Amniotic stem cell (primary cell): ENCODE measurements at places on chromosomes 13 and 19.

GRCh38 chr13:24187185-24187584 lies 26.7 kb downstream of the SPATA13 start:
- DNase-seq = no peak

- DNase-seq = peak; percentile 5
These were observed 3.4 kb downstream of the ZNF430 start for GRCh38 chr19:21023901-21024300.

DNA sequence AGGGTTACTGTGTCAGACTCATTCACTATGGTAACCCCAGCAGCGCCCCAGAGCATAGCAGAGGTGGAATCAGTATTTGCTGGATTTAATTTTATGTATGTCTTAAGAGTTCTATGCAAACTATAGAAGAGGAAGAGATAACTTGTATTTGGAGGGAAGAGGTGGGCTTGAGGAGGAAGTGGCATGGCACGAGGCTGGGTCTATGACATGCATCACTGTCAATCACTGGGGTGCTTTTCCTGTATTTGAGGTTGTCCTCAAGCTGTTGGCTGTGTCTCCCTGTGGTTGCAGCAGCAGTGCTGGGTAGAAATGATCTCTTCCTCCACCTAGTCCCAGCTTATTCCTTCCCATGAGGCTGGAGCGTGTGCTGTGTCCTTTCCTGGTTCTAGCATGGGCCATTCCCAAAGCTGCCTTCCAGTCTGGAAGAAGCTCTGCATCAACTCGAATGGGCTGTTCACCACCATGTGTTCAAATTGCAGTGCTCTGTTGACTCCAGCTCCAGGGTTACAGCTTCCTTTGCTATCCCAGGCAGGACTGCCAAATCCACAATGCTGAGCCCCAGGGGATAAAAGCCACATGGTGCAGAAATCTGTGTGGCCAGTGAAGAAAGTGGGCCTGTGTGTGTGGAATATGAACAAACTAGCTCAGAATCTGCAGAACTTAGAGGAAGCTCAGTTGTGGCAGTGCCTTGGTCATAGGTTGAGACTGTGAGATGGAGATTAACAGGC lies 73.1 kb upstream of the MTIF3 start:
- no peak for DNase-seq

GRCh38 chr13:92745258-92745657 lies 481.3 kb upstream of the GPC6 start:
- DNase-seq = no peak

- no peak for DNase-seq
These were observed 94.1 kb upstream of the SLC7A1 start for GRCh38 chr13:29689548-29689947.

DNA sequence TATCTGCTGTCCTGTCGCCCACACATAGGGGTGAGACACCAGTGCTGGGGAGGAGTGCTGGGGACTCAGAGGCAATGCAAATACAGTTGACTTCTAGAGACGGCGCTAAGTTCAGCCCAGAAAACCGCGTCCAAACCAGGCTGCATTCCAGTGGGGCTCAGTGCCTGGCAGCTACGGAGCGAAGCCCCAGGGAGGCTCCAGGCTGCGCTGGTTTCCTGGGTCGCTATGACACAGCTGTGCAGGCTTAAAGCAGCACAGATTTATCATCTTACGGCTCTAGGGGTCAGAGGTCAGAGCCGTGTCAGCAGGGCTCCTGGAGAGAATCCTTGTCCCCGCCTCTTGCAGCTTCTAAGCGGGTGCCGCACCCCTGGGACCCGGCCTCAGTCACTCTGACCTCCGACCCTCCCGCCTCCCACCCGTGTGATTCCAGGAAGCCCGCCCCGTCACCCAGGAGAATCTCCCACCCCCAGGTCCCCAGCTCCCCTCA lies 61.6 kb downstream of the ANKRD10 start:
- DNase-seq = no peak

- no peak for DNase-seq
These were observed 1169.0 kb downstream of the DIAPH3 start for GRCh38 chr13:58994777-58995176.

- no peak for DNase-seq
These were observed 77.7 kb downstream of the ZNF726 start for GRCh38 chr19:23992348-23992747.

DNA sequence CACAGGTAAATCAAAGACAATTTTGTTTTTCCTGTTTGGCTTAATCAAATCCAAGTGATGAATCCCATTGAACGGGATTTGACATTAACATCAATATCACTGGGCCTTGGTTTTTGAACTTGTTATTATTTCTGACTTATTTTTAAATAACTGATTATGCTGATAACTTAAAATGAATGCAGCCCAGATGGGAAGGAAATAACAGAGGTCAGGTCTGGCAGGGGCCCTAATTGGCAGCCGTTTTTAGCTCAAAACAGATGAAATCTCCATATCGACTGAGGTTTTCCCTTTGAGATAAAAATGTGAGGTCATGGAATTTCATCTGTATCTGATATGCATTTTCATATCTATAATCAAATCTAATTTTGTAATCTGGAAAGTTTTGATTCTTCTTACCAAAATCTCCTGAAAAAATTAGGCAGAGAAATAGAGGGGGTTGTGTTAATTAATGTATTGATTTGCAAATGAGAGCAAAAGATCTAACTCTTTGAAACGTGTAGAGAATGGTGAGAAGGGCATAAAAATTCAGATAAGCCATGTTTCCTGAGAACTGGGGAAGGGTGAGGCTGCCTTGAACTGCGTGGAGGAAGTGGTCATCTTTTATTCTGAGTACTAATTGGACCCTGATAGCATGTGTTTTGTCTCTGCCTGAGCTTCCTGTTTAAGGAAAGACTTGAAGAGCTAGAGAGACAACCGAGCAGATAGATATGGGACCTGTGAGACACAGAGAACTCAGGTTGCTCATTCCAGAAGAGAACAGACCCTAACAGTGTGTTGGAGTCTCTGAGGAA lies 98.2 kb upstream of the C1QTNF9B start:
- DNase-seq = no peak

- DNase-seq = no peak
These were observed 22.4 kb downstream of the ENOX1 start for GRCh38 chr13:43764349-43764748.

GRCh38 chr13:99566125-99567083 lies 65.1 kb downstream of the TM9SF2 start:
- no peak for DNase-seq

GRCh38 chr13:98446234-98446621 lies 130.7 kb downstream of the STK24 start:
- DNase-seq = no peak

DNA sequence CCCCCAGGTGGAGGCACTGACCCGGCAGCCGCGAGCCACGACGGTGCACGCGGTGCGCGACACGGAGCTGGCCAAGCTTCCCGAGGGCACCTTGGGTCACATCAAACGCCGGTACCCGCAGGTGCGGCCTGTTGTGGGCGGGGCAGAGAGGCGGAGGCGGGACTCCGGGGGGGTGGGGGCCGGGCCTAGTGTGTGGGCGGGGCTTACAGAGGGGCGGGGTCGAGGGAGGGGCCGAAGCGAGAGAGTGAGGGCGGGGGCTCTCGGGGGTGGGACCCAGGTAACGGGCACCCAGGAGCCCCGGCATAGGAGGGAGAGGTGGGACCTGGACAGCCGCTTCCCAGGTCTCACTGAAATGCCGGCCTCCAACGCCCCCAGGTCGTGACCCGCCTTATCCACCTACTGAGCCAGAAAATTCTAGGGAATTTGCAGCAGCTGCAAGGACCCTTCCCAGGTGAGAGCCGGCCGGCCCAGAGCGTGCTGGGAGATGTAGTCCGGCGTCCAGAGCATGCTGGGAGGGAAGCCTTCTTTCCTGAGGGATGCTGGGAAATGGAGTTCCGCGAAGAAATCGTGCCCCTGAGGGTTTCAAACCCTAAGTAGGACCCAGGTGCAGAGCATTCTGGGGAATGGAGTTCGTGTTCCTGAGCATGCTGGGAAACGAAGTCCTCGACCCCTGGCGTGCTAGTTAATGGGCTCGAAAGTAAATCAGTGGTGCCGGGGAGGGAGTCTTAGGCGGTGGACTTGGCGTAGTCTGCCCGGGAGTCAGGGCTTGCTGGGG lies 15.7 kb downstream of the PNPLA6 start:
- no peak for DNase-seq

DNA sequence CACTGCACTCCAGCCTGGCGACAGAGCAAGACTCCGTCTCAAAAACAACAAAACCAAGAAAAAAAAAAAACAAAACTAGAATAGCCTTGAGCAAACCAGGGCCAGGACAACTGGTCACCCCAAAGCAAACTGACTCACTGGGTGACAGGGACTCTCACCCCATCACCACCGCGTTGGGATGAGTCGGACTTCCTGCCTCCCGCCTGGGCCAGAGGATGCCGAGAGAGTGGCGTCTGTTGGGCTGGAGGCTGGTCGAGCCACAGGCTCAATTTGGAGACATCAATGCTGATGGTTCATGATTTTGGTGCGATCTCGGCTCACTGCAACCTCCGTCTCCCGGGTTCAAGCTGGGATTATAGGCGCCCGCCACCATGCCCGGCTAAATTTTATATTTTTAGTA lies 11.6 kb downstream of the TMPRSS9 start:
- no peak for DNase-seq

DNA sequence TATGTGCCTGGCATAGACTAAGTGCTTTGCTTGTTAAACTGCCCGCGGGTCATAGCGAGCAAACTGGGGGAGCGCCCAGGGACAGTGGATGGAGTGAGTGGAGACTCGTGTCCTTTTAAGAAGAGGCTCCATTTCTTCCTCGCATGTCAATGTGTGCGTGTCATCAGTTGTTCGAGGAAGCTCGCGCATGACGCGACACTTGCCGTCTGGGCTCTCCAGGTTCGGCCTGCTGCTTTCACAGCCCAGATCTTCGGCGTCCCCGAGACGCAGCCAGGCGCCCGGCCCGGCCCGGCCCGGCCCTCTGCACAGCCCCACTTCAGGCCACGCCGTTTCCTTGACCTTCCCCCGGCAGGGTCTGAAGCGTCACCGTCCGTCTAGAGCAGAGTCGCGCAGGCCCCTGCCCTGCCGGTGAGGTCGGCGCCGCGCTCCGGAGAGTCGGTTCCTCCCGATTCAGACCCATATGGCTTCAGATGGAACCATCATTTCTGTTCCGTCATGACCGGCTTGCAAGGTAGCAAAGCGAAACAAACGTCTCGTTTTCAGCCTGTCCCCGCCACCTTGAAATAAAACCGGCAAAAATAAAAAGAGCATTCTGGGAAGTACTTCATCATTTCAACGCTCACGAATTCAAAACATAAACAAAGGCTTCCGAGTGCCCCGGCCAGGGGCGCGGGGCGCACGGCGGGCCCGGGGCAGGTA lies 599 bp upstream of the ARHGEF7 start:
- DNase-seq = no peak

GRCh38 chr13:78393286-78394142 lies 209.8 kb downstream of the POU4F1 start:
- DNase-seq = no peak

DNA sequence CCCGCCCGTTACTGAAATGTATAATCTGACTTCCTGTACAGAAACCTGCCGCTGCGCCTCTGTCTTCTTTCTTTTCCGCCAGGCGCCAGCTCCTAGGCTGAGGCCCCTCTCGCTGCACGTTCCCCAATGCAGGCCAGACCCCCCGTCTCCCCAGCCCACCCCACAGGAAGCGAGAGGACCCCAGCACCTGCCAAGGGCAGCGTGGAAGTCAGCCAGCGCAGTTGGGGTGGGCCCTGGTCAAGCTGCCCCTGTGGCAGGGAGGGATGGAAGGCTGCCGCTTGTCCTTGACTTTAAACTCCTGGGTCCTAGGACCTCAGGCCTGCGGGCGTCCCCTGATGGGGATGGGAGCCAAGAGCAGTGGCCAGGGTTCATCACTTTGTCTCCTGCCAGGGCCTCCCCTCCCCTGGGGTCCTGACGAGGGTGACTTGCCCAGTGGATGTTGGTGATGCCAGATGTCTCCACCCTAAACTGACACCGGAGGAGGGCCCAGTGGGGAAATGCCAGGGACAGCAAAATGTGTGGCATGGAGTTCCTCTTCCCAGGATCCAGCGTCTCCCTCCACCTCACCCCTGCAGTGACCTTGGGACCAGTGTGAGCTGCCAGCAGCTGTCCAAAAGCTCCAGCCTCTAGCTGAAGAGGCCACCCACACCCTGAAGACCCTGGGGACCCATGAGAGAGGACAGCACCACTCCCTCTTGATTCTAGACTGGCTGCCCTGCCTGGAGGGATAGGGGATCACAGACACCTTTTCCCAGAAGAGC lies 8.5 kb upstream of the MARCHF2 start:
- DNase-seq = no peak

DNA sequence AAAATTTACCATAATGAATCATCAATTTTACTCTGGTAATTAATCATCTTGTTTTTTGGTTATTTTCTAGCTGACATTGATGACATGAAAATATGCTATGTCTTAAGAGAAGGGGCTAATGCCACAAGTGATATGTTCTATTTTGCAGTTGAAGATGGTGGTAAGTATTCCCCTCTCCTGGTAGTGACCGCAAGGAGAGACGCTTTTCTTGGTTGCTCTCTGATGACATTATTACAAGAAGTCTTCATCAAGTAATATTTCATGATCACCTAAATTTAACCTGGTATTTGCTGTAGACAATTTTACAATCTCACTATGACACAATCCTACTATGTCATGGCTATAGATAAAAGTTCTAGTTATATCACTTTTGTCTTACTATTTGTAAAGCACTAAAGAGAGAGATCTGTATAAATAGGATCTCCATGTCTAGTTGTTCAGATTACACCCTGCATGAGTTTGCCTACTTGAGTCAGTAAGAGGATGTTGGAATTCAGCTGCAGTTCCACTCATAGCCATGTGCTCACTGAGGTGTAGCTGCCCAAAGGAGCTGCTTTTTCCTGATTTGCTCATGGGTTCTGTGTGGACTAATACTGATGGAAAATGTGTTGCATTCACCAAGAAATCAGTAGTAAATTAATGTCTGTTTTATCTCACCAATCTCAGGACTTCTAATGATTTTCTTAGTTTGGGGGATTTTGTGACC lies 10.9 kb downstream of the FREM2 start:
- no peak for DNase-seq

- DNase-seq = no peak
These were observed 34.5 kb downstream of the ZMYM2 start for GRCh38 chr13:19993024-19993423.

DNA sequence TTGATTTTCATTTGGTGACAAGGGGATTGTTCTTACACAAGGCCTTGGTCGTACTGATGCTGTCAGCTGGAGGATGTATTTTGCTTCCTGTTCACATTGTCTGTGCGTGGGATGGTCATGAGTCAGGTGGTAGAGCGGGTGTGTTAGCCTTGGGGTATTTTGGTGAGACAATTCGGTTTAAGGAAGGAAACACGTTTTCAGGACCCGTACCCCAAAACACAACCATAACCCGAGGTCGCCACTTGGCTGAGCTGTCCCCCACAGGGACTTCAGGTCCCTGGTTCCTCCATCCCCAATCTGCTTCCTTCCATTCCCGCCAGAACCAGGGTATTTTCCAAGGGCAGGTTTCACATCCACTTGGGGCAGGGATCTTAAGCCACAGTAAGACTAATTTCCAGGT lies 15.0 kb downstream of the MYO9B start:
- no peak for DNase-seq

GRCh38 chr13:34038541-34039068 lies 220.7 kb downstream of the RFC3 start:
- no peak for DNase-seq

GRCh38 chr13:66926200-66926850 lies 303.8 kb downstream of the PCDH9 start:
- DNase-seq = no peak
